ENCODE measurements at places on chromosomes 4 and X.

- DNase-seq: no peak
Observed at GRCh38 chrX:110087485-110088356, 84.8 kb downstream of the TMEM164 start.

DNA sequence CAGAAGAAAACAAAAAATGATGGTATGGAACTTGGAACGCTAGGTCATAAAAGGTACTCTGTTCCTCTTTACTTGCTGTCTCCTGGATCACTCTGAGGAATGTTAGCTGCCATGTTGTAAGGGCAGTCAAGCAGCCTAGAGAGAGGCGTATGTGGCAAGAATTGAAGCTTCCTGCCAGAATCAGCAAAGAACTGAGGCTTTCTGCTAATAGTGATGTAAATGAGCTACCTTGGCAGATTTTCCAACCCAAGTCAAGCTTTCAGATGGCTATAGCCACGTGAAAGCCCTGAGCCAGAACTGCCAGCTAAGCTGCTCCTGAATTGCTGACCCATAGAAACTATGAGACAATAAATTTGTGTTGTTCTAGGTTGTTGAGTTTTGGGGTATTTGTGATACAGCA, 38.7 kb downstream of the AASDH start:
- DNase-seq: no peak

- no peak for DNase-seq
Observed at GRCh38 chr4:54976031-54976430, 149.4 kb downstream of the KDR start.

- DNase-seq: no peak
Observed at GRCh38 chr4:156568484-156568883, 403.1 kb downstream of the PDGFC start.

GRCh38 chr4:125319311-125319710, 4.6 kb downstream of the FAT4 start:
- DNase-seq: no peak

DNA sequence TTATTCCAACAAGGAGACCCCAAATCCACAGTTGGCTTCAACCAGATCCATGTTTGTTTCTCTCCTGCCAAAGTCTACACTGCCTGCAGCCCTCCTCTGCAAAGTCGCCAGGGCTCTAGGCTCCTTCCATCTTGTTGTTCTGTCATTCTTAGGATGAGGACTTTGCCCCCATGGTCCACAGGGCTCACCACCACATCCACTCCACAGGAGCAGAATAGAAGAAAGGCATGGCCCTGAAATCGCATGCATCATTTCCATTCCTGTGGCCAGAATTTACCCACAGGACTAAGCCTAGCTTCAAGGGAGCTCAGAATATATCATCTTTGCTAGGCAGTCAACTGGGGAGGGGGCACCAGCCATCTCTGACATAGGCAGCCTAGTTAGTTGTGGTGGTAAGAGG, 254.7 kb downstream of the FBXW7 start:
- no peak for DNase-seq

GRCh38 chrX:9147726-9148125, 113.8 kb upstream of the FAM9B start:
- DNase-seq: no peak

GRCh38 chr4:165740911-165741310, 132.1 kb upstream of the TLL1 start:
- DNase-seq: no peak

DNA sequence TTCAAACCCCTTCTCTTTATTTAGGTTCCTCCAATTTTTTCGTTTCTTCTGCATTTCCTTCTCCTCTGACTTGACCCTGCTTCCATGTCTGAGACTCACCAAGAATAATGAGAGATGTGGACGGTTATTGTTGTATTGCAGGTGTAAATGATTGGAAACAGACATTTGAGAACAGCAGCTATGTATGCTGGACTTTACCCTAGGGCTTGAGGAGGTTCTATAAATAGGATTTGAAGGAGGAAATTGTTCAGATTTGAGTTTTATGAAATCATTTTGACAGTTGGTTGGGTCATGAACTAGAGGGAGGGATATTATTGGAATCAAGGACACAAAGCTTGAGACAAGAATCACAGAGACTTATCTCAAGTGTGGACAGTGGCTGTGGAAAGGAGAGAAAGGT, 614.6 kb upstream of the CPEB2 start:
- DNase-seq: no peak

- DNase-seq: no peak
Observed at GRCh38 chr4:76752861-76753501, 145.0 kb downstream of the SOWAHB start.

GRCh38 chrX:120839491-120839890, 36.2 kb downstream of the CT47B1 start:
- DNase-seq: no peak

- no peak for DNase-seq
Observed at GRCh38 chr4:12207396-12207795, 778.7 kb upstream of the HS3ST1 start.

- no peak for DNase-seq
Observed at GRCh38 chrX:129686422-129686948, 31.7 kb upstream of the APLN start.

DNA sequence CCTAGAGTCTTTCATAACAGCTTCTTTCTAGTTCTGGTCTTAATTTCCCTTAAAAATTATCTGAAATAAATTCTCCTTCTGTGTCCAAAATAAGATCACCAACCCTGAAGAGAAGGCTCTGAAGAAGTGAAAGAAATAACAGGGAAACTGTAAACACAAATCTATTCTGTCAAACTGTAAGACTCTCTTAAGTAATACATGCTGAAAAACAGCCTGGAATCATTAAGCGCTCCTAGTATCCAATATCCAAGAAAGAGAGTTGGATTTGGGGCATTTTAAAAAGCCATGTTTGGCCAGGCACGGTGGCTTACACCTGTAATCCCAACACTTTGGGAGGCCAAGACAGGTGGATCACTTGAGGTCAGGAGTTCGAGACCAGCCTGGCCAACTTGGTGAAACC, 53.3 kb downstream of the RELL1 start:
- no peak for DNase-seq

- DNase-seq: no peak
Observed at GRCh38 chr4:114076899-114077570, 97.6 kb upstream of the ARSJ start.

All from activated naive CD4-positive, alpha-beta T cell treated with anti-CD3 and anti-CD28 coated beads, Interleukin-2, amount 50 U/mL, for 72 hours (primary cell).